ENCODE measurements at places on chromosomes 2 and 18. TPM values are rescaled to one million over a fixed set of nuclear protein-coding genes. Genes with fewer than 3 reads are reported as not detected.

Gene TUBA4B
- not detected for total RNA-seq

Gene RAX
- total RNA-seq, result not detected

Gene CCDC142
- 7.6 TPM for total RNA-seq

Gene ATP6V1C2
- not detected for total RNA-seq

Gene TSPYL6
- total RNA-seq, result not detected

Gene RNMT
- total RNA-seq, result 30.6 TPM

Gene PPP3R1
- total RNA-seq, result 62.5 TPM
